ENCODE measurements at places on chromosomes 3 and 15.

DNA sequence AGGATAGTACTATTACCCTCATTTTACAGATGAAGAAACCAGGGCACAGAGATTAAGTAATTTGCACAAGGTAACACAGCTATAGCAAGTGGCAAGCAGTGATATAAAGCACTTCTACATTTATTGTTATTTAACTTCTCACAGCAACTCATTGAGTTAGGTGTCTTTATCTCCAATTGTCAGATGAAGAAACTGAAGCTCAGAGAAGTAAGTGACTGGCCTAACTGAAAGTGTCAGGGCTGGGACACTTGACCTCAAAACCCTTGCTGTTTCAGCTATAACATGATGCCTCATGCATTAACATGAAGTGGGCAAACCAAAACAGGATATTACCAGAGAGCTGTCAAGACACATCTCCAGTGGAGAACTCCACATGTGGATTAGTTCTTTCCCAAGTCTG is 65.8 kb upstream of the LEKR1 start:
- DNase-seq: no peak

DNA sequence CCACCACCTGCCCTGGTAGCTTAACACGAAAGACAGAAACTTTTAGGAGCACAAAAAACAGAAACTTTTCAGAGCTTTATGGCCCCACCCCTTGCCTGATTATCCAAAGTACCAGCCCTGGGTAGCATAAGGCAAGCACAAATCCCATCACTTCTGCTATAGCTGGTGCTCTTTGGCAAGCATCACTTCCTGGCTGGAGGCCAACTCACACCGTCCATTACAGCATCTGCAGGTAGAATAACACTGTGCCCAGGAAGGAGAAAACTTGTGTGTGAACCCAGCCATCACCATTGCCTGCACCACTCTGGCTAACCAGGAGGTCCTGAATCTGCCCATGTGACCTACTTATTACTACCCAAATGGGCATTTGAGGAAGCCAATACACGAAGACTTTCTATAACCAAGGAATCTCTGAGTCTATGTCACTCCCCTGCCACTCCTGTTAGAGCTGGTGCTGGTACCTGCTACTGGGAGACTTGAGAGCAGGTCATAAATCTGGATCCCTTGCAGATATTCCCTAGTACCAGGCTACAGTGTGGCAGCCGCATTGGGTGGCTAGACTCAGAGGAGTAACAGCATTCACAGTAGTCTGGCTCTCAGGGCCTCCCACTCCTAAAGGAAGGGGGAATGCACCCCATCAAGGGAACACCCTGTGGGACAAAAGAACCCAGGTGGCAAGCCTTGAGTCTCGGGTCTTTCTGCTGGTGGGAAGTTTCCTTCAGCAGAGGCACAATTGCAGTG is 73.3 kb upstream of the AKAP13 start:
- no peak for DNase-seq

GRCh38 chr3:10515884-10516495 is 10.6 kb upstream of the ATP2B2 start:
- DNase-seq: no peak

- no peak for DNase-seq
These were observed 160.8 kb upstream of the LRIG1 start for GRCh38 chr3:66661628-66662027.

- DNase-seq: no peak
These were observed 22.2 kb downstream of the TMEM212 start for GRCh38 chr3:171865191-171865865.

DNA sequence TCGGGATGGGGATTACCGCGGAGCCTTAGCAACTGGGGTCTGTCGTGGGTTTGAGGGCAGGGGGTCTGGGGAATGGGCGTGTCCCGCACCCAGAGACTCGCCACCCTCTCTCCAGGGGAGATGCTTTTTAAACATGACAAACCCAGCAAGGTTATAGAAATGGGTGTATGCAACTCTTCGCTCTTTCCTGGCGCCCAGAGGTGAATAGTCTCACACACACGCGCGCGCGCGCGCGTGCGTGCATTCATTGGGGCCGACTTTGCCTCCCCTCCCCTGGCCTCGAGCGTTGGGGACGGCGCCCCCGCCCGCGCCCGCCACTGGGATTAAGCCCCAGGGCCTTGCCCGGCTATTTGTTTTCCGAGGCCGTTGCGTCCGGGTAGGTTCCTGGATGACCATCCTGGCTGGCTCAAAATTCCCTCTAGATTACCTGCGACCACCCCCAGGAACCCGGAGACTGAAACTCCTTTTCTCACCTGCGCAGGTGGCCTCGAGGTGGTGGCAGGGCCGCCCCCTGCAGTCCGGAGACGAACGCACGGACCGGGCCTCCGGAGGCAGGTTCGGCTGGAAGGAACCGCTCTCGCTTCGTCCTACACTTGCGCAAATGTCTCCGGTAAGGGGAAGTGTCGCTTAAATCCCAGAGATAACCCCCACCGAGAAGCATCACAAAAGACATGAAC is 777 bp downstream of the GPR160 start:
- DNase-seq: peak; percentile 52
